Cardiac fibroblast (primary cell): ENCODE measurements at places on chromosomes 5 and 9.

- DNase-seq: peak; percentile 63
Observed at GRCh38 chr9:70117835-70118319, 74.2 kb downstream of the MAMDC2 start.

- DNase-seq: no peak
Observed at GRCh38 chr5:66302344-66302743, 158.2 kb downstream of the SREK1 start.

DNA sequence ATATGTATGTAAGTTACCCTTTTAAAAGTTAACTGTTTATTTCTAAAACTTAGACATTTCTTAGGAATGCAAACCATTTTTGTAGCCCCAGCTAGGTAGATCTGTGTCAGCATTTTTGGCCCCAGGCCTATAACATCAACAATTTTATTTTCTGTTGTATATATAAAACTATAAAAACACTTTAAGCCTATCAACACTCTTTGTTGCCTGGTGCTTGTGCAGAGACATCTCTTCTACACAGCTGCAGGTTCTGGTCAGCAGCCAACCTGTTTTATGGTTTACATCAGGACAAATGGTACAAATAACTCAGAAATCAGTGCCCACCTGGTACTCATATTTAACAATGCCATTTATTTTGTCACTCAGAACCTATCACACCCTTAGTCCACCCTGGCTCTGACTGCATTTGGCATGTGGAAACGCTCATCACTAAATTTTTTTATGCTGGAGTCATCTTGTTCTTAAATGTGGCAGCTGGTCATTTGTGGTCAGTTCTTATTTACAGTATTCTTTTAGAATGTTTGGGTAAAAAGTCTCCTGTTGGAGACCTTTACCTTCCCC lies 173.4 kb downstream of the DNAH5 start:
- DNase-seq: peak; percentile 8

DNA sequence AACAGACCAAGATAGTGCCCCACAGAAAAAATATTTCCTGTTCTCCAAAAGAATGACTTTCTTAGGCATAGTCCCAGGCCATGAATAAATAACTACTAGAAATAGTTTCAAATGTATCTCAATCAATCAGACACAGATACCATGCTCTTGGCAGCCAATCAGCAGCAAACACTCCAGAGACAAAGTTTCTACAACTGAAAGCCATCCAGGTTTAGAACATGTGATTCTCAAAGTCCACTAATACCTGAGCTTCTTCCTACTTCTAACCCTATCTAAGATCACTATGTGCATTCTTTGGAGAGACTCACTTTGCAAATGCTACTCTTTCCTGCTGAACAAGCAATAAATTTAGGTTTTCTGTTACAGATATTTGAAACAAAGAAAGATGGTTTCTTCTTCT lies 425.8 kb upstream of the GRIN3A start:
- no peak for DNase-seq

GRCh38 chr9:127021664-127022363 lies 100.6 kb downstream of the ANGPTL2 start:
- peak; percentile 100 for DNase-seq

DNA sequence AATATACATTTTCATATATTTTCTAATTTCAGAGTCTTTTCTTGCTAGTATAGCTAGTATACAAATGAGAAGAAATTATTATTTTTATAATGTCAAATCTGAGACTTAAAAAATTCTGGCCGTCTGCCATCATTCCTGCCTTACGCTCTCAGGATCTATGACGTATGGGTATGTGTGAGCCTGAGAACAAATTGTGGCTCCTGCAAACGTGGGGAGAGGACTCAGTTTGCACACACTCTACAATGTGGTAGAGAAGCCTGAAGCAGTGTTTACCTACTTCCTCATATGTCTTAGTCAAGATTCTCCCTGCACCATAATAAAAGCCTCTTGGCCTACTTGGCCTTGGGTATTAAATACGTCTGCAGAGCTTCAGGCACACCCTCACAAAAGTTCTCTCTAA lies 825.4 kb downstream of the SEMA5A start:
- peak; percentile 70 for DNase-seq

DNA sequence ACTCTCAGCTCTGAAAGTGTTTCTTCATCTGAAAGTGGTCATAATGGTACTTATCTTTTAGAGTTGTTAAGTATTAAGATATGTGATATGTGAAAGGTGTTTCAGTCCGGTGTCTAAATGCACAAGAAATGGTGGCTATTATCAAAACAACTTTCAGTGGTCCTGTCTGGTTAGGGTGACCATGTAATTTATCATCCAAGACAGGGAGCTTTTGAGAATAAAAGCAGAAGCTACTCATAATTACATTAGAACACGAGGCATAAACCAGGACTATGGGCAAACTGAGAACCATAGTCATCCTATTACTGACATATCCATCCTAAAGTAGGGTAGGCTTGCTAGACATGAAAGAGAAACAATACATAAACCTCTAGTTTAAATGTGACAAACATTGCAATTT lies 418.1 kb upstream of the SEMA6A start:
- no peak for DNase-seq
